Cardiac muscle cell (in vitro differentiated cells and primary cell): ENCODE measurements at places on chromosomes 2 and 18.

DNA sequence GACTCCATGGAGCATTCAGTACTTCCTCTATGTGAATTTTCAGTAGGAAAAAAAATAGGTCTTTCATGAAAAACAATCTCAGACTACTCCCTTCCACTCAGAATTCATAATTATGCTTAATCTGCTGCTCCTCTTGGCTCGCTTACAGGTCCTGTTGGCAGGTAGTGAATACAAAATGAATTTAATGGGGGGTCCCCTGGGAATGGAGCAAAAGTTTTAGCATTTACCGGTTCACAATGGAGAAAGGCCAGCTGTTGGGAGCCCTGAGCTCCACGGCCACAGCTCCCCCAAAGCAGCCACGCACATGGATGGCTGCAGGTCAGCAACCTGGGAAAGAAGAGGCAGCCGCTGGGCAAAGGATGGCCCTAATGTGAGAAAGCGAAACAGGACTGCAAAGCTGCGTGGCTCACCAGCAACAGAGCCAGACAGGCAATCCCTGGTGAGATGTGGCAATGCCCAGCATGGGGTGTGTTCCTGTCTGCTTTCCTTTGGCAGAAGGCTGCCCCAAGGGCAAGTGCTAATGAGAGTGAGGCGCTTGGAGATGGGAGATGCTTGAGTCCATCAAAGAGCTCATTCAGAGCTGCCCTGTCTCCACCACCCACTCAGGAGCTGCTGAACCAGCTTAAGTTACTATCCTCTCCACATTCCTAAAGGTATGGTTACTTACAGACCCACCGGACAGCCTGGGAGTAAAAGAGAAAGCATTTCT, 447.4 kb downstream of the EPHA4 start:
- no peak for DNase-seq

DNA sequence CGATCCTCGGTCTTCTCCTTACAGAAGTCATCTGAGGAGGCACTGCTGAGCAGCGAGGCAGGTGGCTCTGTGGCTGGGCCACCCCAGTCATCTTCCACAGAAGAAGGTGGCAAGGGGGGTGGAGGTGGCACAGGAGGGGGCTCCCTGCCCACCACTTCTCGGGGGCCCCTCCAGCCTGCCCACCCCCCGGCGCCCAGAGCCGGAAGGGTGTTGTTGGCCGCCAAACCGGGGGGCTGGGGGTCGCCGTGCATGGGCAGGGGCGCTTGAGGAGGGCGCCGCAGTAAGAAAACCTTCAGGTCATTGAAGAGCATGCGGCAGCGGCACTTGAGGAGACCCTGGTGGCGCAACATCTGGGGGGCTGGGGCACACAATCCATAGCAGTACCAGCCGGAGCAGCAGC, 2.5 kb downstream of the MARCHF4 start:
- DNase-seq, result no peak

GRCh38 chr2:138296365-138296764, 205.2 kb upstream of the SPOPL start:
- DNase-seq, result no peak

DNA sequence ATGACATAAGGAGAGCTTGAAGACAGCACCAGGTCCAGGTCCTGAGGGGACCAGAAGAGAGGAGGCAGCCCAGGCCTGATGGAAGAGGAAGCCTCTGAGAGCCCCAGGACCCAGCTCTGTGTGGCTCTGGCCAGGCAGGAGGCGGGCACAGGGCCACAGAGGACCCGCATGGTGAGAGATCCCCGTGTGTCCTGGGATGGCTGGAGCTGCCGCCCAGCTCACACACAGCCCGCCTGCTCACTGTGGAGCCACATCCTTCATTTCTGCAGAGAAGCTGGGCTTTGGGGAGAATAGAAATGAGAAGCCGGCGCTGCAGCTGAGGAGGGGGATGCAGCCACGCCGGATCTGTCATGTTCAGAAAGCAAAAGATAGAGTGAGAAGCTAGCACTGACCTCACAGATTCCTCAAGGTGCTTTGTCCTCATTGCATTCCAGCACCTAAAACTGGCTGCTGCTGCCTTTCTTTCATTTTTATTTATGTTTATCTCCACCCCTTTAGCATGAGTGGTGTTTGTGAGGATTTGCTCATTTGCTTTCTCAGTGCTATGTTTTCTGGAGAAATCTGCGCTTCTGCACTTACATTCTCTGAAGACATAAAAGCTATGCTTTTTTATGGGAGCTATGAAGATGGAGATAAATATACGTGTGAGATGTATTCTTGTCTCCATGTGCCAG, 307.6 kb upstream of the MYT1L start:
- DNase-seq, result no peak

GRCh38 chr2:20077411-20077940, 26.0 kb upstream of the LAPTM4A start:
- DNase-seq, result no peak

DNA sequence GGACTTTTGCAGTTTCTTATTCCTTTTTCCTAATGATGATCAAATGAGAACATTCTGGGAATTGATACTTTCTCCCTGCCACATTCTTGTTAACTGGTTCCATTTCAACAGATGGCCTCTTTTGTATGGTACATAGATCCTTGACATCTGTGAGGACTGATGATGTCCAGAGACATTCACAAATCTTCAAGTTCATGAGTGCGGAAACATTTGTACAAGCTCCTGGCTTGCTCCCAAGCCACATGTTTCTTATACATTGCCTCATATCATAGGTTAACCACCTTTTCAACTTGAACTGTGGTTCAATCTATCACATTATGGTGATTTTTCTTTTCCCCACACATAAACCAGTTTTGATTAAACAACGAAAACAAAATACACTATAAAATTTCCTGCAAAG, 267.3 kb downstream of the CLIP4 start:
- DNase-seq, result peak; percentile 82

DNA sequence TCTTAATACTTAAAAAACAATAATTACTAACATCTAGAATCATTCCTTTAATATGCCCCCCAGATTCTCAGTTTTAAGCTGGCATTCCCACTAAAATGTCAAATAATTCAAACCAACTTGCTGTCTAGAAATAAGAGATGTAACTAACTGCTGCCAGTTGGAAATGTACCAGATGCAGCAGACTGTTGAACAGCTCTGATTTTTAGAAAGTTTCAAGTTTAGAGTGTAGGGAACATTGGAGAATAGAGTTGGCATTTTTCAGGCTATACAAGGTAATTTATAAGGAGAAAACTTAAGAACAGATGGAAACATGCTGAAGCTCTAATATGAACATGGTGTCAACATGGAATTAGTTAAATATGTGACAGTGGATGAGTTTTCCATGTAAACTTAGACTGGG, 101.4 kb downstream of the PTRHD1 start:
- DNase-seq, result no peak

DNA sequence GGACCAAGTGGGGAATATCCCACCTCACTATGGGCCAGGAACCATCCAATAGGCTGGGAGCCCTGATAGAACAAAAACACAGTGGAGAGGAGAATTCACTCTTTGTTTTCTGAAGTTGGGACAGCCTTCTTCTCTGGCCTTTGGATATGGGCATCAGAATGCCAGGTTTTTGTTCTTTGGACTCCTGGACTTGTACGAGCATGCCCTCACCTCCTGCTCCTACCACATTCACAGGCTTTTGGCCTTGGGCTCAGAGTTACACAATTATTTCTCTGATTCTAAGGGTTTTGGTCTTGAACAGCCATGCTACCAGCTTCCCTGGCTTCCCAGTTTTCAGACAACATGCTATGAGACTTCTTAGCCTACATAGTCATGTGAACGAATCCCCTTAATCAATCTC, 732.9 kb upstream of the VRK2 start:
- DNase-seq, result no peak

GRCh38 chr18:13549880-13550232, 176.5 kb downstream of the FAM210A start:
- DNase-seq, result no peak

GRCh38 chr2:79619976-79620375, 107.1 kb downstream of the CTNNA2 start:
- DNase-seq, result no peak

GRCh38 chr18:36378205-36378604, 80.7 kb downstream of the FHOD3 start:
- DNase-seq, result no peak

DNA sequence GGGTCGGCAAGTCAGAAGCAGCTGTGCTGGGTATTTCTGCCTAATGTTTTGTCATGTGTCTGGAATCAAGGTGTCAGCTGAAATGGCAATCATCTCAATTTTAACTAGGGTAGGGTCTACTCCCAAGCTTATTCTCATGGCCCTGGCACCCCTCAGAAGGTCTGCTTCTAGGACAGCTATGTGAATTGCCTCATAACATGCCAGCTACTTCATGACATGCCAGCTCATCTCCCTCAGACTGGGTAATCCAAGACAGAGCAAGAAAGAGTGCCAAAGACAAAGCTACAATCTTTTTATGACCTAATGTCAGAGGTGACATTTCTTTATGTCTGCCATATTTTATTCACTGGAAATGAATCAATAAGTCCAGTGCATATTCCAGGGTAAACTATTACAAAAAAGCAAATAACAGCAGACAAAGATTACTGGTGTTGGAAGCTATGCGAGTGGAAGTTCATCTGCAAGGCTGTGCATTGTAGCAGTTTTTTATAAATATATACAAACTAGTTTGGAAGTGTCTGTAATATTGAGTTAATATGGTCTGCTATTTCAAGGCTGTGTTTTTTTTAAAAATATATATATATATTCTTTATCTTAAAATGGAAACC, 153.3 kb downstream of the FSIP2 start:
- DNase-seq, result no peak

DNA sequence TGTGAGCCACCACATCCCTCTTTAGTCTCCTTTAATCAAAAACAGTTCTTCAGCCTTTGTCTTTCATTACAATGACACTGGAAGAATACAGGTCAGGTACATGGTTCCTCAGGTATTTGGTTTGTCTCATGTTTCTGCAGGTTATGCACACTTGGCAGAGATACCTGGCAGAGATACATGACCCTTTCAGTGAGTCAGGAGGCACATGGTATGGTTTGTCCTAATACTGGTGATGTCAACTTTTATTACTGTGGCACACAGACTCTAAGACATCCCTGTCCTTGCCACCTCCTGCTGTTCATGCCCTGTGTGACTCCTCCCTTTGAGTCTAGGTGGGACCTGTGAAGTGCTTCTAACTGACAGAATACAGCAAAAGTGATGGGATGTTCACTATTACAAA, 58.4 kb downstream of the SPIRE1 start:
- DNase-seq, result no peak

DNA sequence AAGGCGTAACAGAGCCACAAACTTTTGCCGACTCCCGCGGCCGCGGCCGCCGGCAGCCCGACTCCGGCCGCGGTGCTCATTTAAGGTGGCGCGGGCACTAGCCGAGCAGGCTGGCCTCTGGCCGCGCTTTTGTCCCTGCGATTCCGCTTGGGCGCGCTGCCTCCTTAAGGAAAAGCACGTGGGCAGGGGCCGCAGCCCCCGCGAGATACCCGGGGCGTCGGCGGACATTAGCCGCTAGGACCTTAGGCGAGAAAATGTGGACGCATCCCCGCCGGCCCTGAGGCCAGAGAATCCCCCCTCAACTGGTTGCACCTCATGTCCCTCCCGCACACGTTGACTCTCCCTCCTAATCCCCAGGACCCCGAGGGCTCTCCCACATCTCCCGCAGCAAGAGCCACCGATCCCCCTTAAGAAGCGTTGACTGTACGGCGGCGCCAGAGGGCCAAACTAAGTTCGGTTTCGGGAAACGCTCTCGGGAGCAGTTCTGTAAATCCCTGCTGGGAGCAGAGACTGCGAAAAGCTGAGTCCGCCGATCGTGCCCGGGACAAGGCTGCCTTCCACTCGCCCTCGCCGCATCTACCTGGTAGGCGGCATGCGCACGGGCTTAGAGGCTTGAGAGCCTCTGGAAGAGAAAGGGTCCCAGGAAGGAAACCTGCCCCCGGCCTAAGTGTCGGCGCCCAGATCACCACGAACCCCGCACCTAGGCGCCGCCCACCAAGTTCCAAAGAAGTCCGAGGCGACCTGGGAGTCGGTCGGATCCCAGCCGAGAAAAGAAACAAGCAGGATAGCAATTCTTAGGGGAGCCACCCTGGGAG, 1.8 kb upstream of the SATB2 start:
- peak; percentile 96 for DNase-seq

- DNase-seq, result no peak
Measured at GRCh38 chr2:232516551-232516950, 3.6 kb upstream of the PRSS56 start.

GRCh38 chr18:32469190-32469651, 1.5 kb downstream of the GAREM1 start:
- DNase-seq, result peak; percentile 43

GRCh38 chr2:96267159-96267971, 1.3 kb downstream of the CIAO1 start:
- DNase-seq, result peak; percentile 28

DNA sequence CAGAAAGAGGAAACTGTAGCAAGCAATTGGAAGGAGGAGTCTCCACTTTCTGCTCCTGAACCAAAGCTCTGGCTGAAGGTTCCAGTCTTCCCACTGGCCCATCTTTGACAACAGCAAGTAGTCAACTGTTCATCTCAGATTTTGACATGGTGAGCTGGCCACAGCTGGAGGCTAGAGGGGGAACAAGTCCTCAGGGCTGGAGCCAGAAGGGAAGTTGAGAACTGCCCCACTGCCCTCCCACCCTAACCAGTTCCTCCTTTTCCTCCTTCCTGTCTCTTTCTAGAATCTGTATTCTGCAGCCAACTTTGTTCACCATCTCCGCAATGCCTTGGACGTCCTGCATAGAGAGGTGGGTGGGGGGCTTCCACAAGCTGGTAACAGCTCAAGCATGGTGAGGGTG, 105.8 kb downstream of the PLB1 start:
- DNase-seq, result no peak

DNA sequence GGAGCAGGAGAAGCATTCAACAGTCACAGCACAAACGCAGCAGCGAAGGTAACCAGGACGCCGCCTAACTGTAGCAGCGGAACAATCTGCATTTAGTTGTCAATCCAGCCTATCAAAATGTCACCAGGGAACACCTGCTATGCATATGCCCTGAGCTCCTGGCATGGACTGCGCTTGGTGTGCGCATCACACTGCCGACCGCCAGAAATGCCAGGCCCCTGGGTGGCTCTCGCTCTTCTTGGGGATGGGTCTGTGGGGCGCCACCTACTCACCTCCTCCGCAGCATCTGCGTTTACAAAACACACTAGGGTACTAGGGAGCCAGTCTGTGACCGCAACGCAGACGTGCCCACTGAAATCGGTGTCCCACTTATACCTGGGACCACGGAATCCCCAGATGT, 31.7 kb downstream of the ZNF516 start:
- no peak for DNase-seq

DNA sequence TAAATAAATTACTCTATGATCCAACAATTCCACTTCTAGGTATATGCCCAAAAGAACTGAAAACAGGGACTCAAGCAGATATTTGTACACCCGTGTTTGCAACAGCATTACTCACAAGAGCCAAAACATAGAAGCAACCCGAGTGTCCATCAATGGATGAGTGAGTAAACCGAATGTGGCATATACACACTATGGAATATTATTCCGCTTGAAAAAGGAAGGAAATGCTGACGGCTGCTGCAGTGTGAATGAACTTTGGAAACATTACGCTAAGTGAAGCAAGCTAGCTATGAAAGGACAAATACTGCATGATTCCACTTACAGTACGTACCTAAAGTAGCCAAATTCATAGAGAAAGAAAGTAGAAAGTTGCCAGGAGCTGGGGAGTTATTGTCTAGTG, 32.2 kb downstream of the MREG start:
- DNase-seq, result no peak
